ENCODE measurements at places on chromosomes 11 and 22.
A peak's percentile ranks its signal among the peaks of the same experiment; 100 is the strongest.

- no peak for DNase-seq
Observed at GRCh38 chr11:130649801-130650200, 201.4 kb downstream of the ADAMTS15 start.

DNA sequence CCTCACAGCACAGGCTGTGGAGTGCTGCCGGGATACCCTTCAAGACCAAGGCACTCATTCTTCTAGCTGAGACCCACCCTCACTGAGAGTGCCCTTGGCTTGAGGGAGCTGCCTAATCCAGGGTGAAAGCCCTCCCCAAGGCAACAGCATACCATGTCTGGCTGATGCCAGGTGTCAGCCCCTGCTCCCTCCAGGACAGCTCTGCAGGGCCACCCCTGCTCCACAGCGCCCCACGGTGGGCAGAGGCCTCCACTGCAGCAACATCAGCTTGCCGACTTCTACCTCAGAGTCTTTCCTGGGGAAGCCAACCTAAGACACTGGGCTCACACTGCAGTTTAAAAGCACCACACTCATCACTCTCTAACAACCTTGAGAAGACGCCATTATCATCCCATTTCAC, 29.0 kb downstream of the TTLL1 start:
- DNase-seq, result peak; percentile 7

DNA sequence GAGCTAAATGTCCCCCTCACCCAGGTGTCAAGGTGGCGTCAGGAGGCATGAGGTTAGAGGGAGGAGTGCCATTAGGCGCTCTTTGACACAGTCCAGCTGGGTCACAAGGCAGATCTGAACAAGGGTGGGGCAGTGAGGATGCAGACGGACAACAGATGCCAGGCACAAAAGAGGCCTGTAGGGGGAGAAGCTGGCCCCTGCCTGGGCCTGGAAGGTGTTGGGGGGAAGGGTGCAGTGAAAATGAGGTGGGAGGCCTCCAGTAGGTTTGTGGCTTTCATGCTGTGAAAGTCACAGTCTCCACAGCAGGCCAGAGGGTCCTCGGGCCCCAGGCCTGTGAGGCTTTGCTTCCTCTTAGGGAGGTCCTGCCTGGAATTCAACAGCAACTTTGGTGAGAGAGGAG, 85.0 kb upstream of the PLET1 start:
- DNase-seq, result no peak

- DNase-seq, result no peak
Observed at GRCh38 chr11:72947229-72947628, 133.0 kb downstream of the ATG16L2 start.

DNA sequence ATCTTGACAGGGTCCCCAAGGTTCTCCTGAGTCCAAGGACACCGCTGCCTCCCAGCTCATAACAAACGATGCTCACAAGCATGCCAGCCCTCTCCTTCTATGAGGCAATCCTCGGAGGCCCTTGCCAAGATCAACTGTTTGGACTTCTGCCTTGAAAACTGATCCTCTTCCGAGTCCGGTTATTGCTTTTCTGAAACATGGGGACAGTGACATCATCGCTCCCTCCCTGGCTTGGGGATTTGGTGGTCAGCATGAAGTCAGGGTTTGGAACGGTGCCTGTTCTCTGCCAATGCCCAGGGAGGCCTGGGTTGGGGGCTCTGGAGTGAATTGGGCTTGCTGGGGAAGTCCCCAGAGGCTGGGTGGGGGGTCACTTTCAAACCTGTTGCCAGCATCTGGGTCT, 149.3 kb downstream of the FBXO7 start:
- DNase-seq, result peak; percentile 85

DNA sequence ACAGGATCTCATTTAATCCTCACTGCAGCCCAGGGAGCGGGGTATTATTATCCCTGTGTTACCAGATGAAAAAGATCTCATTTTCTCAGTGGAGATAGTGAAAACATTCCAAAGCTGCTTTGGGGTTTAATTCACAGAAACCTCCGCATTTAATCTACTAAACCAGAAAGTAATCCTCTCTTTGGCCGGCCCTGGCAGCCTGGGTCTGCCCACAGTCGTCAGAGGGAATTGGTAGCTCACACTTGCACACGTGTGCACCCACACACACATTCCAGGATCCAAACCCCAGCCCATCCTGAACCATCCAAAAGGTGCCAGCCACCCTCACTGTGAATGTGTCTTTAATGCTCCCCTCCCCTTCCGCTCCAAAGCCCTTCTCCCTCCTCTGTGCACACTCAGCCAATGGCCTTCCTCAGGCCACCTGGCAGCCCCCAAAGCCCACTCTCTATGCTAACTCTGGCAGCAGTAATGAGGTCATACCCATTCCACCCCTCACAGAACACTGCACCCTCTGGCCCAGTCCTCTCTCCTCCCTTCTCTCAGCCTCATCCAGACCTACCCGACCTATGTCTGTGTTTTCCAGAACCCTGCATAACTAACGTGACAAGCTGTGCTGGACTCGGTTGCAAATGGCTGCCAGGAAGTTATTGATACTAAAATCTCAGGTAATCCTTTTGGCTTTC, 466.2 kb downstream of the SOX6 start:
- peak; percentile 40 for DNase-seq

- DNase-seq, result no peak
Observed at GRCh38 chr11:3949125-3949524, 93.7 kb downstream of the STIM1 start.
